ENCODE measurements at places on chromosomes 6 and 20. TPM values are rescaled to one million over a fixed set of nuclear protein-coding genes. Genes with fewer than 3 reads are reported as not detected.

DNA sequence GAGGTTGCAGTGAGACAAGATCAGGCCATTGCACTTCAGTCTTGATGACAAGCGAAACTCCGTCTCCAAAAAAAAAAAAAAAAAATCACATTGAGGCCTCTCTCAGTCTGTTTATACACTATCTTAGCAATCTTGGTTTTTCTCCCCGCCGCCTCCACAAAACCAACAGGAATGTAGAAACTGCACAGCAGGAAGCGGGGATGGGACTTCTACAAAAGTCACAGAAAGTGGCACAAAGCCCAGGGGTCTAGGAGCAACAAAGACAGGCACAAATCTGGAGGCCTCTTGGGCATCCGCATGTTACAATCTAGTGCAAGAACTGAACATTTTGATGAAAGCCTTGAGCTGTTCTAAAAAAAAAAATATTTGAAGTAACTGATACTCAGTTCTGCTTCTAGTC, 48.6 kb downstream of the KDM1B start:
- no peak for DNase-seq

- no peak for DNase-seq
Measured at GRCh38 chr20:59026904-59027740, 5.0 kb downstream of the ATP5F1E start.

- no peak for DNase-seq
Measured at GRCh38 chr6:15518057-15518456, 144.8 kb downstream of the DTNBP1 start.

The CCN6 gene
- 3.8 TPM for polyA plus RNA-seq

DNA sequence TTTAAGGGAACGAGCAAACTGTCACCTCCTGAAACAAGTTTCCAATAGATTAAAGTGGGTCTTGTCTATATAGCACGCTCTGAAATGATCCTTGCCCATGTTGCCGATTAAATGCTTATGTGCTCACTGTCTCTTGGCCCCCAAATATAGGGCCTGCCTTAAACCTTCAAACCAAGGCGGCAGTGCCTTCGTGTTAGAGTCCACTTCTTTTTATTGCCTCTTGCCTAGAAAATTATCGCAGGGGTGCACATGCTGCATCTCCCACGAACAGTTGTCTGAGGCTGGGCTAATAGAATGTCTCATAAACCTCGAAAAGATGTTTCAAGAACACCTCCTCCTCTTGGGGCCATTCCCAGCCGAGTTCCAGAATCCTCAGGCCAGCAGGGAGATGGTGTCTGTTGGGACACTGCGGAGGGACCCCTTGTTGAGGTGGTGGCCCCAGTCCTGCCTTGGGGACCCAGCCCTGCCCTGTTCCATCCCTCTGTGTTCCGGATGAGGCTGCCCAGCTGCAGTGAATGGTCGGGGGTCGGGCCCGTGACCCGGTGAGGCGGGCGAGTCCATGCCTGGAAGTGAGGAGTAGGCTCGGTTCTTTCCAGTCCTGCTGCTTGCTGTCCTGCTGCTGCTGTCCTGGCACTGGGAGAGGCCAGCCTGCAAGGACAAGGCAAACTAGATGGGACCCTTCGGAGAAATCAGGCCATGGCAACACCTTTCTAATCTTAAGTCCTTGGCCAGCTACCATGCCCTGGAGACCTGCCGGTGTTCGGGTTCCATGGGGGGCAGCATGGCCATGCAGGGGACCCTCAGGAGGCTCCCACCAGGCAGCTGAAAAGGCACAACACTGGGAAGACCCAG, 34.7 kb upstream of the SLCO4A1 start:
- no peak for DNase-seq

- DNase-seq, result no peak
Measured at GRCh38 chr6:147930745-147931144, 411.9 kb upstream of the SASH1 start.

- DNase-seq, result no peak
Measured at GRCh38 chr6:96520171-96521115, 1.2 kb upstream of the UFL1 start.

The LPA gene
- 0.19 TPM for polyA plus RNA-seq

DNA sequence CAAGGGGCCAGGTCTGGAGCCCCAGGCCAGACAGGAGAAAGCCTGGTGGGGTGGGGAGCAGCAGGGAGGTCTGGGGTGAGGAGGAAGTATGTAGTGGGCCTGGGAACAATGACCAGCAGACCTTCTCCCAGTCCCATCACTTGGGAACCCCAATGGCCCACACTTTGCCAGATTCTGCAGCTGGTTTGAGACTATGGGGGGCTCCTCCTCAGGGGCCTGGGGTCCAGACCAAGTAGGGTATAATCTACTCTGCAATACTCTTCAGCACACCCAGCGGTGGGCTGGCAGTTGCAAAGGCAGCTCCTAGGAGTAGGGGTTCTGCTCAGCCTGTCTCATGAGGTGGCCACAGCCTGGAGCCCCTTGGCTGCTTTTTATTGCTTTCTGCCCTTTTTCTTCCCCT, 52.8 kb downstream of the NPEPL1 start:
- DNase-seq, result no peak

DNA sequence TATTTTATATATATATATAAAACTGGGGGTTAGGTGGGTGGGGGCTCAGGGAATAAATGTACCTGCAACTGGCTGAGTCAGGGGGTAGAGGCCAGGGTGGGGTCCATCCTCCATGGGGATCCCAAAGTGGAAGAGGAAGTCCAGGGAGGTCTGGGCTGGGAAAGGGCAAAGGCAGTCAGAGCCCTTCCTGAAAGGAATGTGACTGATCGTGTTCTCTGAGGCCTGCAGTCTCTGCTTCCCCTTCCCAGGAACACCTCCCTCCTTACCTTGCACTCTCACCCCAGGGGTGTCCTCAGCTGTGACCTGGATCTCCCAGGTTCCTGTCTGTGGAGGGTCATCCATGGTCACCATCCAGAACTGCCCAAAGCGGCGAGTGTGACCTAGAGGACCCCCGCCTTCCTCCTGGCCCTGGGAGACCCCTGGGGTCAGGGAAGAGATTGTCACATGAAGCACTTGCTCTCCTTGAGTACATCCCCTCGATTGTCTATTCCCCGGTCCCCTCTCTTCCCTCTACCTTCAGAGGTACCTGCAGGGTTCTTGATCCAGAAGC, 4.7 kb downstream of the SAPCD1 start:
- DNase-seq, result no peak

The SPAG4 gene
- polyA plus RNA-seq, result 4.9 TPM

Data from renal cortex interstitium (tissue), 15 donors.